ENCODE measurements at places on chromosomes 6 and 20.
A peak's percentile ranks its signal among the peaks of the same experiment; 100 is the strongest.

- DNase-seq = no peak
Measured at GRCh38 chr6:110432285-110432900, 17.0 kb upstream of the DDO start.

GRCh38 chr6:97849390-97849789 lies 566.4 kb upstream of the MMS22L start:
- DNase-seq = no peak

DNA sequence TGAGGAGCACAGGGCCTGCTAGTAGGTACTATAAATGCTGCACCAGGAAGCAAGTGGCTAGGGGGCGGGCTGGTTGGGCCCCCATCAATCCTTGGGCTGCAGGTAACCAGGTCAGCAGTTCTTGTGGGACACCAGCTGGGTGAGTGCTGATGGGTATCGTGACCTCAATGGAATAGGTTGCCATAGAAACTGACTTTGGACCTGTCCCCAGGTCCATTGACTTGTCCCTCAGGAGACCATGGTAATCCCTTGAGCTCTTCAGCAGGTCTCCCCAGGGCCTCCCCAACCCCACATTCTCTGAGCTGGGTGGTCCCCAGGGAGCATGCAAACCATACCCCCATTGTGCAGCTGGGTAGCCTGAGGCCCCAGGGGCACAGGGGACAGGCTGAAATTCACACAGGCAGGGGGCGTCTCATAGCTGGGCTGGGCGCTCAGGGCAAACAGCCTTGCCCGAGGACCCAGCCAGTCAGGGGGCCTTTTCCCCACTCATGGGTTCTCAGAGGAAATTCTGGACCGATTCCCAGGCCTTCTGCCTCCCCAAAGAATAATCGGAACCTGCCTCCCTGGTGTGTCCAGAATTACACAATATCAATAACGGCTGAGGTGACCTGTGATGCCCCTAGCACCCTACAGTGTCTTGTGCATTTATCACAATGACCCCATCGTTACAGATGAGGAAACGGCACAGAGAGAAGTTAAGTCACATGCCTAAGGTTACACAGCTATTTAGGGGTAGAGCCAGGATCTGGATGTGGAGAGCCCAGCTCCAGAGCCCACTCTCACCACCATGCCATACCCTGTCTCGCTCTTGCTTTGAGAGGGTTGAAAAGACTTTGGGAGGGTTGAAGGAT lies 35.9 kb downstream of the SRC start:
- peak; percentile 12 for DNase-seq

DNA sequence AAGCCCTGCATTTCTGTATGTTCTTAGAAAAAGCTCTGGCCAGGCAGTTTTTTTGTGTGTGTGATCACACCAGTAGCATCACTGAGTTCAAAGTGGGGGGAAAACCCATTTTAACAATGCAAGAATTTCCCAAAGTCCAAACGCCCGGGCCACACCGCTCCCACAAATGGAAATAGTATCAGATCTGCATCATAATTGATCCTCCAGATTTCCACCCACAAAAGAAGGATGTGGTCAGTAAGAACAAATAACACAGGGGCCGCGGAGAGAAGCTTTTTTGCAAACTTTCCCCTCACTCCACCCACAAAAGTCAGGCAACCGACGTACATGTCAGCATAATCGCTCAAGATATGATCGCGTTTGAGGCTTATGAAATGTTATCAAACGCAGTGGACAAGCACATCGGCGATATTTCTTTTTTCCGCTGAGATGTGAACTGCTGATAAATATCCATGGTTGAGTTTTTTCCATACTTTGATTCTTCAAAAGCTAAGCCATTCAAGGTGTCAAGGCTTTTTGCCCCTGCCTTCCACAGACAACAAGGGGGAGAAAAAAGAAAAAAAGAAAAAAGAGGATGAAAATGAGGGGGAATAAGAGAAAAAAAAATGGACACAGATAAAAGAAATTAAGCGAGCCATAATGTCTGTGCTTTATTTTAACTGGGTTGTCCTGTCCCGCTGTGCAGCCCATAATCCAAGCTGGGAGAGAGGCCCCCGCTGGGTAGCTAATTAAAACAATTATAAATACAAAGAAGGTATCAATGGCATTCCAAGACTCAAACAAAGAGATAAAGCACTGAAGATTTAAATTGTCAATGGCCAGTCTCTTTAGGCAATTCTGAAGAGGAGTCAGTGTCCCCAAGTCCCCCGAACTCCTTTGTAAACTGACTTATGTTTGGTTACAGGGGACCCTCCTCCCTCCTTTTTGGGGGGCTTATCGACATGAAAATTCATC lies 143.5 kb downstream of the ZFP64 start:
- peak; percentile 35 for DNase-seq

GRCh38 chr20:53919886-53920285 lies 150.5 kb downstream of the BCAS1 start:
- no peak for DNase-seq

DNA sequence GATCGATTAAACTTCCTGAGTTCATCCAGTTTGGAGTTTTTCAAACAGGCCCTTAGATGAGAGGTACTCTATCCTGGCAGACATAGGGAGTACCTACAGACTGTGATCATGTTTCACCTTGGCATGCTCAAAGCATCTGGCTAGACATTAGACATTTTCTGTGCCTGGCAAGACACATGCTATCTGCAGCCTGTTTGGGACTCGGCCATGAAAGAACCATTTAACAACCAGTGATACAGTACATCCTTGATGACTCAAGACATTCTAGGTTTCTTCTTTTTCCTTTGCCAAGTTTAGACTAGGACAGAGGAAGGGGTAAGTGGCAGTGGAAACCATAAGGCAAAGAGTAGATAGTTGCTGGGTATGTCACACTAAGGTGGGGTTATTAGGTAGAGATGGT lies 15.4 kb upstream of the PAQR8 start:
- DNase-seq = no peak

GRCh38 chr20:19104186-19104585 lies 108.3 kb upstream of the SLC24A3 start:
- DNase-seq = no peak

DNA sequence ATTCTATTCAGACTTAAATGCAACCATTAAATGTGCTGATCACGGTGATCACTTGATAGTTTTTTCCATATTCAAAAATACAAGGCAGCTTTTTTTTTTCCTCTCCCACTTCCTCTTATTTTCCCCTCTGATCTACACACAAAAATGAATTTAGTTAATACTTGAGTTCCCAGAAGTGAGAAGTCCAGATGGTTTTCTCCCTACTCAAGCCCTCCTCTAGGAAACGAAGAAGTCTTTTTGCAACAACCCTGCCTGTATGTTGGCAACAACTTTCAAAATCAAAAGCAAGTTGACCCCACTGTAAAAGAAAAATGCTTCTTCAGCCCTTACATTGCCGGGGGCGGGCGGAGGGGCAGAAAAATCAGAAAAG lies 24.3 kb downstream of the ARHGAP18 start:
- no peak for DNase-seq

GRCh38 chr20:44518248-44518647 lies 3.6 kb downstream of the SERINC3 start:
- no peak for DNase-seq

DNA sequence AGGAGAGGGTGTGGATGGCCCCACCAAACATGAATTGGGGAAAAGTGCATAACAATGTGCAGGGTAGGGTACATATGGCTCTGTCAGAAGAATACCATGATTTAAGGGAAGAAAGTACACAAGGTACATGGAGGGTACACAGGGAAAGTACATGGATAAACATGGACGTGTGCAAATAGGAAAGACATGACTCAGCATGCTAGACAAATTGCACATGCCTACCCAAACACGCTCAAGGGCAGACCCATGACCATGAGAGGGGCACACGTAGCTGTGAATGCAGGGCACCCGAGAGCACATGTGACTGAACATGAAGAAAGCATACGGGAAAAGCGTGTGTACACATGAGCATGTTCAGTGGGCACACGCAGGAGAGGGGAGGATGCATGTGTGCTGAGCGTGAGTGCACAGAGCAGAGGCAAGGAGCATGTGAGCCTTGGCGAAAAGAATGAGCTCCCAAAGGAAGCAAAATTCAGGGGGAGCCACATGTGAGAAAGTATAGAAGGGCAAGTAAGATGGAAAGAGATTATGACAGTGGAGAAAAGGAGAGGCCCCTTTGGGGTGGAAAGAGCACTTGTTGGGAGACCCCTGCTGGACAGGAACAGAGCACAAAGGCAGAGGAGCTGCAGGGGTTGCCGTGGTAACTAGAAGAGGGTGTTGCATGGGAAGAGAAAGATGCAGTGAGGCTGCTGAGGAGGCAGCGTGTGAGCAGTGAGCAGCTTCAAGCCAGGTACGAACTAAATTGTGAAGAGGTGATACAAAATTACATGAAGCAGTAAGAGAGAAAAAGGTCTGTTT lies 17.8 kb downstream of the OR2H2 start:
- DNase-seq = no peak

- DNase-seq = no peak
Measured at GRCh38 chr20:45347297-45347935, 808 bp downstream of the SDC4 start.

DNA sequence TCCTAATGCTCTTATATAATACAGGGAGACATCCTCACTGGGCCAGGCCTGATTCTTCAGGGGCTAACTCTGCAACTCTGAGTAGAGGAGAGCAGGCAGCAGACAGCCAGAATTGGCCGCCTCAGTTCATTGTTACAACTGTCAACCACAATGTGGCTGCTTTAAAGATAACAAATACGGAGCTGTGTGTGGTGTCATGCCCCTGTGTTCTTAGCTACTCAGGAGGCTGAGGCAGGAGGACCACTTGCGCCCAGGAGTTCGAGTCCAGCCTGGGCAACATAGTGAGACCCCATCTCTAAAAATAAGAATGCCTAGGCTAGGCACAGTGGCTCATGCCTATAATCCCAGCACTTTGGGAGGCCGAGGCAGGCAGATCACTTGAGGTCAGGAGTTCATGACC lies 34.3 kb downstream of the CEP250 start:
- no peak for DNase-seq

- DNase-seq = no peak
Measured at GRCh38 chr20:8720089-8720488, 348.8 kb upstream of the PLCB4 start.

- no peak for DNase-seq
Measured at GRCh38 chr20:56440346-56441007, 27.9 kb upstream of the RTF2 start.

DNA sequence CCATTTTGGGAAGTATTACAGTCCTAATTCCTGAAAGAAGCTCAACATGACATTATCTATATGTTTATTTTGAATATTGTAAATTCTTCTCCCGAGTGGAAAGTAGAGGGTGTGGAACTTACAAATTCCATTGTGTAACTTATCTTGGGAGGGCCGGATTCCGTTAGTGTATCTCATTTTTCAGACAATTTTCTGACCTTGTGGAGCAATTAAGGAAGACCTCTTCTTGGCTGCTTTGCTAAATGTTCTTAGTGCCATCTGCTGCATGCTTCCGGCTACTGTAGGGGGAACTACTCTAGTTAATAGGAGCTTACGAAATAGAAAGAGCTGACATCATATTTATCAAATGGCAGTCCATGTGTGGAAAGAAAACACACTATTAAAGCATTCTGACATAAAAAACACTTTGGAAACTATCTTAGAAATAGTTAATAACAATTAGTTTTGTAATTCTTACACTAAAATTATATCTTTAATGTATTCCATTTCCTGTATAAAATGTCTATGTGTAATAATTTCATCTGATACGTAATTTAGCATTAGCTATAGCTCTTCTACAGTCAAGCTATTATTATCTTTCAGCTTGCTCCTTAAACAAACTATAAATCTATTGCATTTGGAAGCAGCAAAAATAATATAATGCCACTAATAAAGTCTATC lies 41.5 kb upstream of the KCNQ5 start:
- no peak for DNase-seq

GRCh38 chr6:72769459-72770125 lies 147.7 kb downstream of the KCNQ5 start:
- DNase-seq = no peak

GRCh38 chr6:139323511-139324300 lies 31.9 kb upstream of the TXLNB start:
- peak; percentile 84 for DNase-seq

GRCh38 chr6:46265373-46265772 lies 94.6 kb upstream of the ENPP5 start:
- no peak for DNase-seq

DNA sequence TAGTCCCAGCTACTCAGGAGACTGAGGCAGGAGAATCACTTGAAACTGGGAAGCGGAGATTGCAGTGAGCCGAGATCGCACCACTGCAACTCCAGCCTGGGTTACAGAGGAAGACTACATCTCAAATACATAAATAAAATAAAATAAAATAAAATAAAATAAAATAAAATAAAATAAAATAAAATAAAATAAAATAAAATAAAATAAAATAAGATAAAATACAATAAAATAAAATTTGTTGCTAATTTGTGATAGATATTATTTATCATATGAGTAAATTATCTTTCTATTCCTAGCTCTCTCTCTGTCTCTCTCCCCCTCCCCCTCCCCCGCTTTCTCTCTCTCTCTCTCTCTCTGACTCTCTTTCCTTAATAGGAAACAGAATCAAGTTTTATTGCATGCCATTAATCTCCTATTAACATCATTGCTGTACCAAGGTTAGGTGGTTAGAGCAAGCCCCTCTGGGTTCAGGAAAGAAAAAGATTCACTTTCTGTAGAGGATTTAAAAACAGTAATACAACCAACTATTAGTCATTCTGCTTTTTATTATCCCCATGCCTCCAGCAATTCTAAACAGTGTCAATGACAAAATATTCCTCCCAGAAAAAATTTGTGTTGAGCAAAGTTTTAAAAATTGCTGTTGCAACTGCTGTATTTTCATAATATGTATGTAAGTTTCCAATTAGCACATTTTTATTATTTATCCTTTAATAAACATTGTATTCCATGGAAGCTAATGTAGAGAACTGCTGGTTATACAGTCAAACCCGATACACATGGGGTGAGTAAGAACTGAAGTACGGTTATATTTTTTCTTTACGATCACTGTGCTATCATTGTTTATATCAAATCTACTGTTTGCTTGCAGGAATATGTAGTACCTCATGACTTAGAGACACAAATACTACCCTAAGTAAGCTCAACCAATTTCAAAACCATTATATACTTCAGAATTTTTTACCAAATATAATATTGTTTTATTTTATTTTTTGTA lies 22.1 kb downstream of the BMP5 start:
- no peak for DNase-seq

DNA sequence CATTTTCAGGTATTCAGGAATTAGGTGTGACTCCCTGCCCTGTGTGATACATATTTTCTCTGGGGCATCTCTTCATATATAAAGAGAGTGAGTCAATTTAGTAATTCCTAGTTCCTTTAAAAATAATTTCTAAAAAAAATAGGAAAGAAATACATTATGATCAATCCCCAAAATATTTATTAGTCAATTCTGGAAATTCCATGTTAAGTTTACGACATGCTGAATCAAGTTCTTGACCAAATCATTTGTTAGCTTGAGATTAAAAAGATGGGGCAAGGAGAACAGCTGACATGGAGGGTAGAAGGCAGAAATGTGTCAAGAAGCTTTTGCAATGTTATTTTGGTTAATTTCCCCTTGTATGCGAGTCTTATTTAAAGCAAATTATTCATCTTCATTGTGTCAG lies 22.7 kb upstream of the PRDM1 start:
- DNase-seq = no peak

DNA sequence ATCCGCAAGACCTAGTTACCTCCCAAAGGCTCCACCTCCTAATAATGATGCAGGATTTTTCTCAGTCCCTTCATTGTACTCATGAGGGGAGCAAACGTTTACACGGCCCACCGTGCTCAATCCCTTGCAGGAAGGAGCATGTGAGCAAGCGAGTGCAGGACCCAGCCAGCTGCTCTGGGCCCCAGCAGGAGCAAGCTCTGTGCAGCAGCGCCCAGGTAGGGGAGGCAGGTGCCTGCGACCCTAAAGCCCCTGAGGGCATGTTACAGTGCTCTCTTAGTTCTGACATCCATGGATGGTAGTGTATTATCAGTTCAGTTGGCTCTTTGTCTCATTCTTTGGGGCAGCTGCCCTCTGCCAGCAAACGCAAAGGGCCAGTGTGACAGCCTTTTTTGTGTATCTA lies 143.4 kb downstream of the TBXT start:
- no peak for DNase-seq
